ENCODE measurements at places on chromosomes 6 and 20.

DNA sequence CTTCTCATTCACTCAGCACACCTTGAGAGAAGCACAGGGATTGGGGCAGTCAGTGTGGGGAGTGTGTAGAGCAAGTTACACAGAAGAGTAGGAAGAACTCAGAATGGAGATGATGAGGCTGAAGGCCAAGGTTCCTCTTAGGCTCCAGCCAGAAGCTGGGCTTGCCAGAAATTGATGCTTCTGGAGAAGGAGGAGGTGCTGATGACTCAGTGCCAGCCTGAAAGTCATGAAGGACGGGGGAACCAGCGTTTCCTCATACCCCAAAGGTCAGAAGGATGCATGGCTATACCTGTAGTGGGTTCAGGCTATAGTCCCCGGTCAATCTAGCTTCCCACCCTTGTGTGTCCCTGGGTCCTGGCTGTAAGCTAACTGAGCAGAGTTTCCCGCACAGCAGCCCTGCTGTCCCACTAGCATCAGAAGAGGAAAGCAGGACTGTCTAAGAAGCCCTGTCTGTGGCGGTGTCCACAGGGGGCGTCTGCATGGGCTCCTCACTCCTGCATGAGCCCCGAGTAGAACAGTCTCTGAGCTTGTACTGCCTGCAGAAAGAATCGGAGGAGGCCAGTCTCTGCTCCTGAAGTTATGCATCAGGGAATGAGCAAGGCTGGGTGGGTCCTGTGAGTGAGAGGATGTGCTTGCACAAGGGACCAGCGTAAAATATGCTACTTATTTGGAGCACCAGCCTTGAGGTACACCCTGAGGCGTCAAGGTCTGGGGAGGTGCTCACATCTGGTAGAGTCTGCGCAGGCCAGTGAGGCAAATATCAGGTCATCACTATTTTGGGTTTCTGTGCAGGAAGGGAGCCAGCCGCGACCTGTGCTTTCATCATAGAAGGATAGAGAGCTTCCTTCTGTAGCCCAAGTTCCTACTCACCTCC is 148.5 kb downstream of the MRPL14 start:
- DNase-seq: no peak

GRCh38 chr6:80547827-80548226 is 441.4 kb downstream of the BCKDHB start:
- DNase-seq: no peak

DNA sequence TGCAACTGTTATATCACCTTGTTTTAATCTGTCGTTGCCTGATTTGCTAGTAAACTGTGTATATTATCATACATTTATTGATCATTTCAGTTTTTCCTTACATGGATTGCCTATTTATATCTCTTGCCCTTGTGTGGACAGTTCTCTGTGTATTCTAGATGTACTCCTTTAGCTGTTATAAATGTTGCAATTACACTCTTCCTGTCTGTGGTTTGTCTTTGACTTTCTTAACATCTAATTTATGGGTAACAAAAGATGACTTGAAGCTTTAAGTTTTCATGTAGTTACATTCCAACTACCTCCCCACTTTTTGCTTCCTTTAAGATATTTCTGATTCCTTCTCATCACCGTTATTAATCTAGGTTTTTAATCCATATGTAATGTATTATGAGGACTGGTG is 22.6 kb downstream of the PLCB1 start:
- no peak for DNase-seq

DNA sequence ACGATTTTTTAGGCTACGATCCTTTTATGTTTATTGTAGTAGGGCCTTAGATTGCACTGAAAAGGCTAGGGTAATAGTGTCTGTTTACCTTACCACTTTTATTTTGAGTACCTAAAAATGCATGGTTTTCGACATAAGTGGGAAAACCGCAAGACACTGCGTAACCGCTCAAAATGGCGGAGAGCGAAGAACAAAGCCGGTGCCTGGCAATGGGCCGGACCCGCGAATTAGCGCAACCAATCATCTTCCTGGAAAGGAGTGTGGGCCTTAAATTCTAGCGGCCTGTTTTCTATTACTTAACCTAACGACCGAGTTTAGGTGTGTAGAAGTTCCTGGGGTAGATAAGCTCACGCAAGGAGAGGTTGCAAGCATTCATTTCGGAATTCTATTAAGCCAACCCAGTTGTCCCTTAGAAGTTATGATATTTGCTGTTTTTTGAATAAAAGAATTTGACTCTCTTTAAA is 118.0 kb downstream of the HFE start:
- DNase-seq: peak; percentile 84

DNA sequence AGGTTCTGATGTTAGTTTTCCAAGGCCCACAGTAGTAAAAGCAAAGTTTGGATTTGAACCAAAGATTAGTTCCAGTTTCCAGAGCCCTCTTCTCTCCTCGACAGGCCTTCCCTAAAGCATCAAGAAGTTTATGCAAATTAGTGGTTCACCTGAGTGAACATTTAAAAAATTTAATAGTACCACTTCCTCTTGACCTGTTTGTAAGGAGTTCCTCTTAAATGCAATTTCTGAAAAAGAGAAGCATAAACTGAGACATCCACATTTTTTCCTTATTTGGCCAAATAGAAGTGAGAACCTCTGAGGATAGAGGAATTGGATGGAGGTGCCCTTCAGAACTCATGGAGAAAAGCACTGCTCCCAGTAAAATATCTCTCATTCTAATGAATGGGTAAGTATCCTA is 1.2 kb upstream of the DSE start:
- no peak for DNase-seq

GRCh38 chr6:163985710-163986109 is 571.2 kb downstream of the QKI start:
- no peak for DNase-seq

DNA sequence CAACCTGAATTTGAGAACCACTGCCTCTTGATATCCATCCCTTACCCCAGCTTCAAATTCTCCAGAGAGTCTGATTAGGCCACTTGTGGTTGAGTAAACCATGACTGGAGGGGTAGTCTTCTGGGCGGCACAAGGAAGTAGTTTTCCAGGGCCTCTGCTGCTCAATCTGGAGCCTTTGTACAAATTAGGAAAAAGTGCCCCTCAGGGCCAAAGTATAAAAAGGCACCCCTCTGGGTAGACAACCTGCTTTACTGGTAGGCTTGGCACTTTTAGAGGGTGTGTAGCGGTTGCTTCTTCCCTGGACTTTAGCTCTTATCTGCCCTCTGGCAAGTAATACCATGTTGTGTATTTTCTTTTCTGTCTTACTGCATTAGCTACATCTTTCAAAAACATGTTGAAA is 32.9 kb upstream of the RPL7L1 start:
- no peak for DNase-seq

- no peak for DNase-seq
Measured at GRCh38 chr20:52905241-52905994, 66.7 kb upstream of the TSHZ2 start.

DNA sequence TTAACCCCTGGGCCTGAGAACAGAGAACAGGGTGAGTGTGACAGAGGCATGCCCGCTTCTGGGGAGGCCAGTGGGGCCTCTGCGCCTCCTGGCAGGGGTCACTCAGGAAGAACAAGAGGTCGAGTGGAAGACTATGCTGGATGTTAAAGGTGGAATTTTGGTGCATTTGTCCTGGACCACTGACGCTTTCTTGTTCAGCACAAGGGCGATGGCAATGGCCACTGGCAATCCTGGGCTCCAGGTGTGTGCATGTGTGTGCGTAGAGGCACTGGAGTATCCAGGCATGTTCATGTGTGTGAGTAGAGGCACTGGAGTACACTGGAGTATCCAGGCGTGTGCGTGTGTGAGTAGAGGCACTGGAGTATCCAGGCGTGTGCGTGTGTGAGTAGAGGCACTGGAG is 23.5 kb upstream of the NPBWR2 start:
- DNase-seq: peak; percentile 4

GRCh38 chr6:158474961-158475343 is 84.9 kb upstream of the TMEM181 start:
- DNase-seq: no peak

DNA sequence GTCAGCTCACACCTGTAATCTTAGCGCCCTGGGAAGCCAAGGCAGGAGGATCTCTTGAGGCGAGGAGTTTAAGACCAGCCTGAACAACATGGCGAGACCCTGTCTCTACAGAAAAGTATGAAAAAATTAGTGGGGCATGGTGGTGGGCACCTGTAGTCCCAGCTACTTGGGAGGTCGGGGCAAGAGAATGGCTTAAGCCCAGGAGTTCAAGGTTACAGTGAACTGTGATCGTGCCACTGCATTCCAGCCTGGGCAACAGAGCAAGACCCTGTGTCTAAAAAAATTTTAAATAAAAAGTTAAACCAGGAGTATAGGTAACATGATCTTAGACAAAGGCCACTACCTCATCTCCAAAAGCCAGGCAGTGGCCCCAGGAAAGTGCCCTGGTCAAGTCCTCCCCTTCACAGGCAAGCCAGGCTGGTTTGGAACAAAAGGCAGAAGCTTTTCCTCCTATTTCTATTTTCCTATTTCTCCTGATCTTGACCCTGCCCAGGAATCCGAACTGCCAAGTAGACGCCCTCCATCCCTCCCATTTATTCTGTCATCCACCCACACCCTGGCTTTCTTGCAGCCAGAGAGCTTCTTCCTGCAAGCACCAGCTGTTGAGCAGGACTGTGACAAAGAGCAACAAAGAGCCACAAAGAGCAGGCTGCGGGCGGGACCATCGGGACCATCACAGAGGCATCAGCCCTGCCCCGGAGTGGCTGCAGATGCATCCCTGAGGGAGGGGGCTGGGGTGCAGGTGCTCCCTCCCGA is 149.9 kb upstream of the AFDN start:
- DNase-seq: peak; percentile 62

GRCh38 chr6:35566794-35567193 is 54.1 kb upstream of the TULP1 start:
- no peak for DNase-seq

All from heart left ventricle (tissue), 16 donors.